CD4-positive, alpha-beta T cell treated with Interleukin-15 for 4 hours (primary cell): ENCODE measurements at places on chromosomes 12 and 14.
A peak's percentile ranks its signal among the peaks of the same experiment; 100 is the strongest.

GRCh38 chr14:104864267-104865080 lies 594 bp upstream of the CEP170B start:
- DNase-seq = no peak

GRCh38 chr12:106291342-106291741 lies 11.2 kb upstream of the TCP11L2 start:
- DNase-seq = no peak

GRCh38 chr12:121033625-121034349 lies 5.3 kb downstream of the OASL start:
- DNase-seq = peak; percentile 87

- no peak for DNase-seq
Measured at GRCh38 chr12:65779946-65780345, 44.3 kb upstream of the HMGA2 start.

GRCh38 chr12:9793779-9794395 lies 33.2 kb upstream of the CD69 start:
- DNase-seq = peak; percentile 49

- DNase-seq = no peak
Measured at GRCh38 chr14:98957211-98958047, 314.6 kb downstream of the BCL11B start.

DNA sequence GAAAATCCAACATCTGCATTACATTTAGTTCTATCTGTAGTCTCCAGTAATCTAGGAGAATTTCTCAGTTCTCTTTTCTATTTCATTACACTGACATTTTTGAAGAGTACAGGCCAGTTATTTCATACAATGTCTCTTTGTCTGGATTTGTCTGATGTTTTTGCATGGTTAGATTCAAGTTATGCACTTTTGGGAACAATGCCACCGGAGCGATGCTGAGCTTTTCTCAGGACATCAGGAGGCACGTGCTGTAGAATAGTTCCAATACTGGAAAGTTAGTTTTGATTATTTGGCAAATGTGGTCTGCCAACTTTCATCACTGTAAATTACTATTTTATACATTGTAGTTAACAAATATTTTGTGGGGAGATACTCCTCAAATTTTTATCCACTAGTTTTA lies 43.1 kb downstream of the ALDH1L2 start:
- no peak for DNase-seq

DNA sequence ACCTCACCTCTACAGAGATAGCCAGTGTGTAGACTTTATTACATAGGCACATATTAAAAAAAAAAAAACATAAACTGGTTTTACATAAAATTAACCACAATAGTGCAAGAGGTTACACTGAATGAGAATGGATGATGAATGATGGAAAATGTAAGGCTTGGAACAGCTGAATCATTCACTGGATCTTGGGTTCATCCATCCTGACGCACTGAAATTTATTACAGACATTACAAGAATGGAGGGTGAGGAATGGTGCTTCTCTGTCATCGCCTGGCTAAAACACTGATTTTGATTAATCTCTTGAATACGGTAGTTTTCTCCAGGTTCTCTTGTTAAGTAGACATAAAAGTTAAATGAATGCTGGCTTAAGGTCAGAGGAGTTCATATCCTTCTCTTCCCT lies 40.0 kb upstream of the GTF2A1 start:
- DNase-seq = no peak

DNA sequence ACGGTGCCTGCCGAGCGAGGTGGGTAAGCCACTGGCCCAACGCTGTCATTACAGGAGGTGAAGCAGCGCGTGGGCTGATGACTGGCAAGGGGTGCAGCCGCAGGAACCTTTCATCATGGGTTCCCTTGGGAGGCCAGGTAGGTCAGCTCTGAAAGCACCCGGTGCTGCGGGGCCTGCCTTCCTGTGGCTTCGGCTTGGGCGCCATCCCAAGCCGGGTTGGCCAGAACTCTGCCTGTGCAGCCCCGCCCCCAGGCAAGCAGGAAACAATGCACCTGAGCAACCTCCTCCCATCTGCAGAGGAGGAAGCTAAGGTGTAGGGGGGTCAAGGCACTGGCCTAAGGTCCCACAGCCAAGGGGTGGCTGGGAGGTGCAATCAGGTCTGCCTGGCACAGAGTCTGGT lies 20.0 kb upstream of the HHIPL1 start:
- DNase-seq = no peak

GRCh38 chr14:64763801-64764621 lies 59.8 kb downstream of the PLEKHG3 start:
- no peak for DNase-seq

DNA sequence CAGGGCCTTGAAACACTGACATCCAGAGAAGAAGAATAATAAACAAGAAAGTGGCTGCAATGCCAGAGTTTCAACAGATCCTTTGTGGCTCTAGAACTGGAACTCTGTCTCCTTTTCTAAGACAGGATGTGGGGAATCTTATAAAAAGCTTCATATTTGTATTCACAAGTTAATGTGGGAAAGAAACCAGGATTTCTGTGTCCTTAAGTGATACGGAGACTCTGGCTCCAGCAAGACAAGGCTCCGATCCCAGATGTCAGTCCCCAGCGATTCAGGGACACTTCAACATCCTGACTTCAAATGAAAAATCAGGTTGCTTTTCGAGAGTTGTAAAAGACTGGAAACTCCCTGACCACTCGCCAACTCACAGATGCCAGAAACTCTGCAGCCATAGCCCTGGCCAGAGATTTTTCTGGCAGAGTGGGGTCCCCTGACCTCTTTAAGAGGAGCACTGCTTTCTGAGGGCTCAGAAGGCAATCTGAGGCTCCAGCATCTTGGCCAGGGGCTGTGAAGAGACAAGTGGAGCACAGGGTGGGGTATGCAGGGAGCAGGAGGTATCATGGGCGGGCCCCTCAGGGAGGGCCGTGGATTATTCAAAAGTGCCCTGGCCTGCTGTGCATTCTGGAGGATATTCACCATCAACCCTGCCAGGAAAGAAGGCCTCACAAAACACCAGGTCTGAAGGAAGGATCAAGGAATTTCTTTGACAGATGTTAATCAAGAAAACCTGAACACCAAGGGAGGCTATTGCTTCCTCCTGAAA lies 53.3 kb downstream of the TMX1 start:
- DNase-seq = no peak

GRCh38 chr14:89672636-89673511 lies 255.8 kb upstream of the FOXN3 start:
- no peak for DNase-seq

DNA sequence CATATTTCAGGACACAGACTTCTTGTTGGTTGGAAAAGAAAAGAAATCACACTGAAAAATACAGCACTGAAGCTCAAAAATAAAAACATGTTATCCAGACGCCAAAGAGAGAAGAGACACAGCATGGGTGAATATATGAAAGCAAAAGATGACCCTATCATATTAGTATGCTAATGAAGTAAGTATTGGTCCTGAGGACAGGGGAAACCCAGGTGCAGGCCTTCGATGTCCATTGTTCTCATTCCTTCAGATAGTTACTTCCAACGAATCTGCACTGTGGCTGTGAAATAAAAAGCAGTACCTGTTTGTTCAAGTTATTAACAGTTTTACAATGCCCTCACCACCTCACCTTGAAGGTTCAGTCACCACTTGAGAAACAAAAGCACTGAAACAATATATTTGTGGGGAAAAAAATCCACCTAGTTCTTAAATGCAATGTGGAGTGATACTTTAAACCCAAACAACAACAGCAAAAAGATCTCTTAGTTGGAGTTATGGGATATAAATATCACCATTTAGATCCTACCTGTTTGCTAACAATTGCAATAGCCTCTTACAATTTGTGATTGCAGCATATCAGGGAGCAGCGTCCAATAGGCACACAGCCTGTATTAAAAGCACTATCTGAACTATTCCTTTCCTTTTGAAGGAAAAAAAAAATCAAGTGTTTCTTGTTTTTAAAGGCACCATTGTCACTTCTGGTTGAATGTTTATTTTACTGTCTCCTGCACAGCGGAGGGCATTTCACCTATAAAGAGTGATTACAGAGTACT lies 188.1 kb downstream of the BCAT1 start:
- no peak for DNase-seq

DNA sequence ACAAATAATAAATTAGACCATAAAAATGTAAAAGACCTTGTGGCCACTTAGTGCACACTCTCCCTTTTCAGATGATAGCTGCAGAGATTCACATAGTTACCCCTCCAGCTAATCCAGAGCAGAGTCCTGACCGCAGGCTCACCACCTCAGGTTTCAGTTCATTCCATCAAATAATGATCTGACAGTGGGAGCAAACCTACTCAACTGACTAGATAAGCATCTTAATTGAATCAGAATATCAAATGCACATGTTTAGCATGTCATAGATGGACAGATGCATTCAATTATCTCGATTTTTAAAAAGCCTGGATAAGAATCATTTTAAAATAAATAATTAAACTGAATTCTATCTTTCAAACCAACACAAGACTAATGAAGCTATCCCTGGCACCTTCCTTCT lies 242.3 kb upstream of the PDZRN4 start:
- DNase-seq = no peak

- DNase-seq = peak; percentile 67
Measured at GRCh38 chr14:38074754-38075153, 132.9 kb upstream of the SSTR1 start.

- DNase-seq = no peak
Measured at GRCh38 chr14:69263771-69264170, 3.8 kb downstream of the GALNT16 start.

GRCh38 chr12:68048648-68049297 lies 59.5 kb downstream of the IFNG-AS1 start:
- DNase-seq = no peak

GRCh38 chr12:28961948-28962384 lies 187.1 kb upstream of the FAR2 start:
- no peak for DNase-seq

DNA sequence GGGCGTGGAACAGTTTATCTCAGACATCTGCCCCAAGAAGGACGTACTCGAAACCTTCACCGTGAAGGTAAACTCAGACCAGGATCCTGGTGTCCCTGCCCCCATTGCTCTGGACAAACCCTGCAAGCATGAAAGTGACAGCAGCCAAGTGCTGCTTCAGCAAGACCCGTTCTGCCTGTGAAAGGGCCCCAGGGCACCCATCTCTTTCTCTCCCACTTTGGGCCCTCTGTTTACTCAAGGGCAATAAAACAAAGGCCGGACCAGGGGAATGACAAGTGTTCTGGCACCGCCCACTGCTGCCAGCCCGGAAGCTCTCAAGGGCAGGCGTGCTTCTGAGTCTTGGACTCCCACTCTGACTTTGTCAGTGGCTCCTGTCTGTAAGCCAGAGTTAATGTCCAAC lies 35.3 kb downstream of the CD9 start:
- DNase-seq = no peak

DNA sequence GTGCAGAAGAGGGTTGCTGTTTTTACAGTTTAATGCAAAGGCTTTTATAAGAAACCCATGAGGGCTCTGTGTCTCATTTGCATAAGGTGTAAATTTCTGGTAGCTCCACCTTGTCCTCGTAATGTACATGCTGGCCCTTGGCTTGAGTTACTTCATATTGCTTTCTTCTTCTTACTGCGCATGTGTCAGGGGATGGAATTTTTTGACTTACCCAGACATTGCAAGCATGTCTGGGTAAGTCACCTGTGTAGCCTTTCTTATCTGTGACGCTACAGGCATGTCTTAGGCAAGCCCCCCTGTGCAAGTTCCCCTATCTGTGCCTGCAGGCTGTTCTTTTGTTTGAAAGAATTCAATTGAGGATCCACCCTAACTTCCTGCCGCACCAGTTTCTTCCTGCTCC lies 274.2 kb downstream of the ETNK1 start:
- DNase-seq = no peak

DNA sequence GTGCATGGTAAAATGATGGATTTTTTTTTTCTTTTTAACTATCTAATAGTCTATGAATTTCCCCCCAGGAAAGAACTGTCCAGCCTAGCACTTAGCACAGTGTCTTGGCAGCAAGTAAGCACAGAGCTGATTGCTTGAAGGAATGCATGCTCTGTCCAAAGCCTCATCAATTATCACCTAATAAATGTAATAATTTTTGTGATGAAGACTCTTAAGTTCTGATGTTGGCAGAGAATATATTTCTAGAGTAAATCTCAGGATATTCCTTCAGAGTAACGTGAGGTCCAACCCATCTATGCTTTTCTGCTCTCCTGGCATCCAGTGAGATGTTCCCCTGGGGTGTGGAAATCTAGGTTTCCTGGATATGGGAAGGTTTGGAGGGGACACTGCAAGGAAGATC lies 152.4 kb downstream of the TMX1 start:
- no peak for DNase-seq

GRCh38 chr14:95365401-95365800 lies 45.7 kb upstream of the CLMN start:
- no peak for DNase-seq

DNA sequence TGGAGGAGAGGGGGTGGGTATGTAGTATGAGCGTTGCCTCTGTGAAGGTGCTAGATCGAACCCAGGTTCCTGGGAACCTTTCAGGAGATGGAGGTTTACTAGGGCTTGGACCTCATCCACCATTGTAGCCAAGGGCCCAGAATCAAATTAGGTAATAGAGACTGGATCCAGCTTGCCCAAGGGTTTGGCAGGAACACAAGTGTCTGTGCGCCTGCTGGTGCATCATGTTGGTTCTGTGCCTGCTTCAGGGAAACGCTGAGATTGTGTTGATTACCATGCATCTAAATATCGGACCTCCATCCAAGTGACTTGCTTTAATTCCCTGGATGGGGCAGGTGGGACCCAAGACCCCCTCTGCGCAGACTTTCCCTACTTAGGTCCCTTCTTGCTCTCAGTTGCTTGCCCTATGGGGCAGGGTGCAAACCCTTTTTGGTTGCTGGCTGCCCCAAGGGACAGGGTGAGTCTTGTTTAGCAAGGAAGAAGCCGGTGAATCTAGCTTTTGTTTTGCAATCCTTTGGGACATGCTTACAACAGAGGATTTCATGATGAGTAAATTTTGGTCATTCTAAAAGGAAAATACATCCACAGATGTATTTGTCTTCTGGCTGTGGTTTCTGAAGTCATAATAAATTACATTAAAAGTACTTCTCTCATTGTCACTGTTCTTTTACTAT lies 189.8 kb upstream of the PRICKLE1 start:
- DNase-seq = no peak

GRCh38 chr12:12683136-12683697 lies 12.8 kb downstream of the GPR19 start:
- no peak for DNase-seq

DNA sequence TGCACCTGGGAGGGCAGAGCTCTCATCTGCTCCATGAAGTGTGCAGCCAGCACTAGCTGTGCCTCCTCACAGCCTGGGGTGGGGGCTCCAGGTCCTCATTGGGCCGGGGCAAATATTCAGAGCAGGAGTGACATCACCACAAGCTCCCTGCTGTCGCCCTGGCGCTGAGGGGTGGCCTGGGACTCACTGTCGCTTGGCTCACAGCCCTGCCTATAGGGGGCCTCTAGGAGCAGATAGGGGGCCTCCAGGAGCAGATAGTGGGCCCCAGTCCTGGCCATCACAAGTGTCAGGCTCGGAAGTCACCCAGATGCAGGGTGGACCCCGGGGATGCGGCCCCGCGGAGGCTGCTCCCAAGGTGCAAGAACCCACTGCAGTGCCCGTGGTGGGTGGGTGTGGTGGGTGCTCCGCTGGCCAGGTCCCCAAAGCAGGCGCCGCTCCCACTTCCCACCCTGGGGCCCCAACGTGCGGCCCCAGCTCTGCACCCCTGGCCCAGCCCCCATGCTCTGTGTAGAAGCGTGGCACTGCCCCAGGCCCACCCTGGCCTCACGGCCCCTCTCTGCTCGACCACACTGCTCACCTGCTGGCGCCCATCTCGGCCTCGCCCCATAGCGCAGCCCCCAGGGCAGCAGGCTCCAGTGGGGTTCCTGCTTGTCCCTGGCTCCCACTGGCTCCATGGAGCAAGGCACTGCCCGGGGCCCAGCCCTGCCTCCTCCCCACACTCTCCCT lies 18.0 kb downstream of the SYNJ2BP start:
- no peak for DNase-seq

GRCh38 chr14:103207388-103208072 lies 84.3 kb downstream of the TNFAIP2 start:
- DNase-seq = no peak
